DMS79 (cell line): ENCODE measurements at places on chromosomes 7 and 10.

GRCh38 chr10:97766106-97766810, 5.5 kb downstream of the SFRP5 start:
- DNase-seq = no peak

DNA sequence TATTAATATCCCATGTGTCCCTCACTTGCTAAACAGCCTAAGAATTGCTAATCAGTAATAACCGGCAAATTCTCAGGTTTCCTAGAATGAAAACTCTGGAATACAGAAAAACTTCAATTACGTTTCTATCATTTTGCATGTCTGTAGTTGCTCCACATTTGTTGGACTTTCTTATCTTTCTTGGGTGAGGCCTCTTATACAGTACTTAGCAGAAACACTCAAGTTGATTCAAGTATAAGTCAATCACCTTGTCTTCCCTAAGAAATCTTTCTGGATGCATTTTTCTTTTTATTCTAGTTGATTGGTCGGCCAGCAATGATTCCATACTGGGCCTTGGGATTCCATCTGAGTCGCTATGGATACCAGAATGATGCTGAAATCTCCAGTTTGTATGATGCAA, 61.4 kb downstream of the MGAM2 start:
- no peak for DNase-seq

GRCh38 chr10:5492322-5492855, 7.0 kb downstream of the CALML5 start:
- no peak for DNase-seq

DNA sequence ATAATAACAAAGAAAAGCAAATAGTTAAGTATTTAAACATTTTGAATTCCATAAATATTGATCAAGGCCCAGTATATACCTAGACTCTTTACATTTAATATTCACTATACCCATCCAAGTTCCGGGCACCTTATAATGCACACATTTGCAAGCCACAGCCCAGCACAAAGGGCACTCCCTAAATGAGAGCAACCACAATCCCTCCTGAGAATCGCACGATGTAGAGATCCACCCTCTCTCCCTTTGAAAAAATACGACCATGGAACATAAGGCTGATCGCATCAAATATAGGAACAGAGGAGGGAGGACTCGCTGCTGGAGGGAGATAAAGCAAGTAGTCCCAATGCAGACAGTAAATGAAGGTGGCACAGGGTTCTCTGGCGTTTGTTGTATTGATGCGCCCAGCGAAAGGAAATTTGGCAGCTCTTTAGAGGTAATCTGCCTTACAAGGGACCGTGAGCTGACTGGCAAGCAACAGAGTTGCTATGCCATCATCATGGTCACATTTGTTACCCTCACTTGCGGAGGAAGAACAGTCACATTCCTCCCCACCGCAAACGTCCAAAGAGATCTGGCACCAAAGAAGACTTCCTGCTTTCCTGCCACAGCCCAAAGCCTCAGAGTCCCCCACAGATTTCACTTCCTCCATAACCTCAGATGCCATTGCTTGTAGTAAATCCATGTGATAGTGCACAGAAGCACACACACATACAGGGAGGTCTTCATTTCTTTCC, 16.1 kb upstream of the TAS2R40 start:
- no peak for DNase-seq

DNA sequence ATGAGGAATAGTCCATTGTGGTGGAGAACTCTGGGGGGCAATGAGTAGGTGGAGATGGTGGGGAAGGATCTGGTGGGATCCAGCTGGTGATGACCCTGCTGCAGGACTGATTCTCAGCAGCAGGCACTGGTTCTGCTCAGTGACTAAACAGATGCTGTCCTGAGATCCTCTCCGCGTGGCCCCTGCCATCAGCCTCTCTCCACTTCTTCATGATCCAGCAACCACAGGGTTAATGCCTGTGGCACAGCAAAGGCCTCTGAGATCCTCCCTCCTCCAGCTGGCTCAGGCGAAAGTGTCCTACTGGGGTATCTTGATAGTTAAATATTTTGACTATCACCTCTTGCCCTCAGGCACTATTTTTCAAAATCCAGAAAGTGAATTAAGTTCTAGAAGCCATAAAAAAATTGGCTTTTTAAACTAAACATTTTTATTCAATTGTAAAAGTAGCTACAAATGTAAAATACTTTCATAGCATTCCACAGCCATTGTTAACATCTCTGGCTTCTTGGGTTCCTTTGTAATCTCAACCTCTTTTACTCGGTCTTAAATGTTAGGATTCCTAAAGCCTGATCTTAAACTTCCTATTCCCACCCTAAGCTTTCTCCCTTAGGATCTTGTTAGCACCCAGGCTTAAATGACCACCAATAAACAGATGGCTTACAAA, 13.1 kb downstream of the PLAU start:
- no peak for DNase-seq

DNA sequence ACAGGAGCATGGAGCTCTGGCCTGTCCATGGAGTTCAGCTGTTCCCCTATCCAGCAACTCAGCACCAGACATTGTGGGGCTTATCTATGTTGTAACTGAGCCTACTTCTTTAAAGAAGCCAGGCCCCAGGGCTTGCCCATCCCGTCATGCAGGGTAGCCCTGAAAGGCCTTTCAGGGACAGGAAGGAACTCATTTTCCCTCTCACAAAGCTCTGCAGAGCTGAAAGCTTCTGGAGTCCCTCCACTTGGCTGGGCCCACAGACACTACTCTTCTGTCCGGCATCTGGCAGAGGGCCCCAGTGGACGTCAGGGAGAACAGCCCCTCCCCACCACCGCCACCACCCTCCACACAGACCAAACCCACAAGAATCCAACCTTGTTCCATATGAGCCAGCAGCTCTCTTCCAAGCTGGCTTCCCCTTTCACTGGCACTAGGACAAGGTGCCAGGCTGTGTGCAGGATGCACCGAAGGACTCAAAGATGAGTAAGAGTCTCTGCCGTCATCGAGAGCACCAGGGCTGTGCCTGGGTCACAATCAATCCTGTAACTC, 33.1 kb downstream of the DENND2A start:
- DNase-seq = no peak

GRCh38 chr10:55631071-55631654, 729.9 kb downstream of the ZWINT start:
- DNase-seq = no peak

DNA sequence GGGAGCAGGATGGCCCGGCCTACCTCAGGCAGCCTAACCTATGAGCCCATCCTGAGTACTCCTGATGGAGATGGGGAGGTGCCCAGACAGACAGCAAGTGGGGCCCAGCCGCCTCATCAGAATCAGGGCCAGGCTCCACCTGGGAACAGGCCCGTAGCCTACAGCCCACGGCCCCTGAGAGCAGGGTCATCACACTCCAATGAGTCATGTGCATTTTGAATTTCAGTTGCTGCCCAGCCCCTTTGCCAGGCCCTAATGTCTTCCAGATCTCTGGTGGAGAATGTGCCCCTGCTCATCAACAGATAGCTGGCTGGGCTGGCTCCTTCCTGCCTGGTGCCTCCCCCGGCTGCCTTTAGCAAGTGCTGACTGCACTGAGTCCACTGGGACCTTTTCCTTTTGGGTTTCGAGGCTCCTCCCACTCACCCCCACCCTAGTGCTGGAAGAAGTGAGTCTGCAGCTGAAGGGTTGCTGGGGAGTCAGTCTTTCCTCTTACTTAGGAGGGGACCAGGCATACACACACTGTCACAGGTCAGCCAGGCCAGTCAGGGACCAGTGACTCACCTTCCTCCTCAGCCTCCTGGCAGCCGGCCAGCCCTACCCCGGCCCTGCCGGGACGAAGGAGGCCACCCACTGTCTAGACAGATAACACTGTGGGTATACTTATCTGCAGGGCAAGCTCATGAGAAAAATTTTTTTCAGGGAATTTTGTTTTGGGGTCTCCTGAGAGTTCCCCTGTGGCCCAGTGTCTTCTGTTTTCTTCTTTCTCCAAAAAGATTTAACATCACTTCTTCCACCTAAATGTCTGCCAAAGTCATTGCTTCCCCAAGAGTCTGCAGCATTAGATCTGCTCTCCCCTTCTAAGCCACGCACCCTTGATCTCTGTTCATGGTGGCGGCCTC, 9.1 kb upstream of the ASIC3 start:
- no peak for DNase-seq

- no peak for DNase-seq
Measured at GRCh38 chr7:123712619-123713018, 36.2 kb downstream of the WASL start.

GRCh38 chr10:99438890-99439289, 8.5 kb upstream of the GOT1 start:
- DNase-seq = no peak
